ENCODE measurements at places on chromosomes 3 and 15.

DNA sequence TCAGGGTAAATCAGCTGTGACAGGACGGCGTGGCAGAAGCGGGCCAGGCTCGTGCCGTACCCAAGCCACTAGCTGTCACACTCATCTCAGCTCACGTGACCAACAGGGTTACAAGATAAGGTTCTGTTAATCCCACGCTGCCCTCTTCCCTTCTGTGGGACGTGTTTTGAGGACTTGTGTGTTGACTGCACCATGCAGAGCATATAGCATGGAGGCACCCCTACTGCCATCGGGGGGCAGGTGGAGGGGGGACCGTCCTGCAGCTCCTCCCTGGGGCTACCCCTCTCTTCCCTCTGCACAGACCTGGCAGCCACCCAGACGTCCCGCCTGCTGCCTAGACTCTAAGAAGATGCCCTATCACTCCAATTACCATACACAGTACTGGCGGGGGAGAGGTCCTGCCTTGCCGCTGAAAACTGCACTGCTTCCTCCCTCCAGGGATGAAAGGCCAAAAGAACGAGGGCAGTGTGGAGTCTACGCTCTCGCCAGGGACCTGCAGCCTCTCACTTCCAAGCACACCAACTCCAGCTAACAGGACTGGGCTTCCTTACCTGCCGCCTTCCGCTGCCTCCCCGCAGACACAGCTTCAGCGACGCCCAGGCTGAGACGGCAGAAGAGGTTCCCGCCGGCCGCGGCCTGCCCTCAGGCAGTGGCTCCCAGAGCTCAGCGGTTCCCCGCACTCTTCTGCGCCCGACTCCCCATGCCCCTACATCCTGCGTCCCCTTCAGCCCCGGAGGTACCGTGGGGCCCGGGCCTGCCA lies at the start of gene TNK2:
TNK2 (minus strand) TSS at position 618 of the 760 bp plus-strand sequence. CDS start 19,963 bp downstream, outside the sequence.
- H3K27ac ChIP-seq = peak within 1 kb of the TSS; percentile 56
- H3K27me3 ChIP-seq = no peaks in the 10 kb centered on the region
- H3K36me3 ChIP-seq = 0 out of 2 replicates have a peak, but pooled peaks cover 5% of the 10 kb centered on the region

- DNase-seq = peak; percentile 94
- H3K27me3 ChIP-seq = peaks cover 29% of the 10 kb centered on the region
- peak overlapping the region; percentile 97 for H3K27ac ChIP-seq
- peak overlapping the region; percentile 74 for H3K4me3 ChIP-seq
- H3K36me3 ChIP-seq = peaks cover 78% of the 10 kb centered on the region
Measured at GRCh38 chr3:184332370-184333090, 4.9 kb upstream of the FAM131A start.

- H3K27me3 ChIP-seq = peaks cover 4% of the 10 kb centered on the region
- no peaks in the 10 kb centered on the region for H3K36me3 ChIP-seq
- peaks cover 9% of the 10 kb centered on the region for H3K4me1 ChIP-seq
- DNase-seq = no peak
- no peak overlapping the region for H3K4me3 ChIP-seq
Measured at GRCh38 chr15:100095541-100096247, 246.1 kb downstream of the ADAMTS17 start.

- H3K27me3 ChIP-seq = peaks cover 58% of the 10 kb centered on the region
- H3K4me1 ChIP-seq = peaks cover 12% of the 10 kb centered on the region
- peak overlapping the region; percentile 78 for H3K4me3 ChIP-seq
- no peaks in the 10 kb centered on the region for H3K36me3 ChIP-seq
Measured at GRCh38 chr15:76058714-76059319, 968 bp upstream of the TMEM266 start.

GRCh38 chr3:56856752-56857151 lies 55.0 kb upstream of the ARHGEF3 start:
- H3K4me3 ChIP-seq = no peak overlapping the region

DNA sequence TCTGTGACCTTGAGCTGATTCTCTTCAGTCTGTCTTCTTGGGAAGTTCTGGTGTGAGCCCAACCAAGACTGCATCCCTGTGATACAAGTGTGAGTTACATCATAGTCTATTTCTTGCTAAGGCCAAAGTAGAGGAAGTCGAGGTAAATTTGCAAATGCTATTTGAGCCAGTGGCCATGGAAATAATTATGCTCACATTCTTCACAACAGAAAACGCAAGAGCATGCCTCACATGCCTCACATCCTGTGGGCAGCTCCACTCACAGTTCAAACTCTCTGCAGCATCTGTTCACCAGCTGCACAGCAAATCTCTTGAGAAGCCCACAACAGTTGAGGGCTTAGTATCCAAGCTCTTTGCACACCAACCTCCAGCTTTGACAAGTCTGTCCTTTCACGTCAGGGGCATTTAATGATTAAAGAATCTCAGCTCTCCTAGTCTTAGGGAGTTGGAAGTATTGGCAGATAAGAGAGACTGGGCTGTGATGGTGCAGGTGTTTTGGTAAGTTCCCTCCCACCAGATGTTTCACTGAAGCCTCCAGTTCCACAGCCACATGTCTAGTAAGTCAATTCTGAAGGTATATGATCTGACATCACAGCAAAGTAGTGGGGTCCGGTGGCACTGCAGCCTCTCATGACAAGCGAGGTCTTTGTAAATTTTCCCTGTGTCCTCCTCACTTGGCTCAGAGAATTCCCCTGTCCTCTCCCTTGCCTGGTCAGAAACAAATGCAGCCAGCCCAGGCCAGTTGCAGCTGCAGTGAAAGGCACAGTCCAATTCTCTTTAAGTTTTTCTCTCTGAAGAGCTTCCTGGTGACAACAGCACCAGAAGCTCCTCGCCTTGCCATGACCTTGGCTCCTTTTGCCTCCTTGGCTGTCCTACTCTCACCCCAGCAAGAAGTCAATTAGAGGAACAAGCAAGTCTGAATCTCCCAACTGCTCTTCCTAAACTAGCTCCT lies 166.1 kb downstream of the SSR3 start:
- DNase-seq = peak; percentile 42
- H3K27me3 ChIP-seq = peaks cover 12% of the 10 kb centered on the region
- H3K4me1 ChIP-seq = peaks cover 14% of the 10 kb centered on the region
- no peaks in the 10 kb centered on the region for H3K36me3 ChIP-seq
- no peak overlapping the region for H3K27ac ChIP-seq

- H3K4me1 ChIP-seq = no peaks in the 10 kb centered on the region
- H3K27ac ChIP-seq = no peak overlapping the region
- no peaks in the 10 kb centered on the region for H3K36me3 ChIP-seq
- no peaks in the 10 kb centered on the region for H3K27me3 ChIP-seq
Measured at GRCh38 chr3:98540346-98540745, 8.6 kb downstream of the GPR15 start.

GRCh38 chr3:190167936-190168680 lies 47.4 kb upstream of the P3H2 start:
- H3K36me3 ChIP-seq = no peaks in the 10 kb centered on the region
- no peak overlapping the region for H3K27ac ChIP-seq
- peaks cover 24% of the 10 kb centered on the region for H3K4me1 ChIP-seq
- no peak overlapping the region for H3K4me3 ChIP-seq

DNA sequence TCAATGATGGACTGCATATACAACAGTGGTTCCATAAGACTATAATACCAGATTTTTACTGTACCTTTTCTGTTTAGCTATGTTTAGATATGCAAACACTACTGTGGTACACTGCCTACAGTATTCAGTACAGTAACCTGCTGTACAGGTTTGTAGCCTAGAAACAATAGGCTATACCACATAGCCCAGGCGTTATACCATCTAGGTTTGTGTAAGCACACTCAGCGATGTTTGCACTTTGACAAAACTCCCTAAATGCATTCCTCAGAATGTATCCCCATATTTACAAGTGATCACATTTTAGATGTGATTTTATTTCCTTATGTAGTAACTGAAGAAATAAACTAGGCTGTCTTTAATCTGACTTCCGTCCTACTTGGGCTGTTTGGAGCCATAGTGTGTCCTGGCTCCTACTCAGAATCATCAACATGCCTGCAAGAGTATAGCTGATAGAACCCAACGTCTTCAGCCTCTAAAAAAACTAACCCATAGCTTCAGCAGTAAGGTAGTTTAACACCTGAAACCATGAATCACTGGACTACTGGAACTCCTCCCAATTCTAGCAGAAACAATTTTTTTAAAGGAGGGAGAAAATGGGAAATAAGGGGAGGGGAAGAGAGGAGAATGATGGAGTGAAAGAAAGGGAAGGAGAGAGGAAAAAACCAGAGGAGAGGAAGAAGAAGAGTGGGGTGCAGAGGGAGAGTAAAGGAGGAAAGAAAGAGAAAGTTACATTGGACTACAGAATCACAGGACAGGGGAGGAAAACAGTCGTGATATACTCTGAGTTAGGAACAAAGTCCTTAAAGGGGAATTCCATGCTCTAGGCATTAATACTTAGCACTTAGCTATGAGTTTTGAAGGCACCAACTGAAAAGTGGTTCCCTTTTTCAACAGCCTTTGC lies 67.7 kb upstream of the PLXND1 start:
- H3K4me3 ChIP-seq = no peak overlapping the region
- DNase-seq = no peak
- H3K27me3 ChIP-seq = no peaks in the 10 kb centered on the region
- no peaks in the 10 kb centered on the region for H3K4me1 ChIP-seq

GRCh38 chr3:143885780-143886427 lies 37.6 kb upstream of the SLC9A9 start:
- H3K4me3 ChIP-seq = no peak overlapping the region
- no peaks in the 10 kb centered on the region for H3K27me3 ChIP-seq
- no peaks in the 10 kb centered on the region for H3K36me3 ChIP-seq

GRCh38 chr15:93195109-93195508 lies 106.1 kb upstream of the RGMA start:
- H3K4me3 ChIP-seq = no peak overlapping the region
- no peaks in the 10 kb centered on the region for H3K36me3 ChIP-seq

GRCh38 chr15:69725957-69726356 lies 273.3 kb downstream of the RPLP1 start:
- no peak overlapping the region for H3K27ac ChIP-seq
- peaks cover 45% of the 10 kb centered on the region for H3K27me3 ChIP-seq
- no peaks in the 10 kb centered on the region for H3K36me3 ChIP-seq

DNA sequence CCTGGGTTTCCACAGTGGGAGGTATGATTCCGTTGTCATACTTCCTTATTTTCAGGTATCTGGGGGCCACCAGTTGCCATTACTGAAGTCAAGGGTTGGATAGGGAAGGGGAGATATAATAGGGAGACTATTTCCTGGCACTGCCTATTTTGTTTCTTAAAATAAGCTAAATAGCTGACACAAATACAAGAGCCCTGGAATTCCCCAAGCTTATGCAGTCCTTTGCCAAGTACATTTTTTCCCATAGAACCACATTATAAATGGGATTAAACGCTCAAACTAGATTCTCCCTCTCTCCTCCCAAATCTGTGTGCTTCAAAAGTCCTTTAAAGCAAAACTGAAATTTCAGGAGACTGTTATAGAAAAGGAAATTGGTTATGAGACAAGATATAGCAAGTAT lies 68.7 kb downstream of the AP4E1 start:
- no peak overlapping the region for H3K27ac ChIP-seq
- peaks cover 55% of the 10 kb centered on the region for H3K36me3 ChIP-seq
- H3K4me3 ChIP-seq = no peak overlapping the region
- no peaks in the 10 kb centered on the region for H3K27me3 ChIP-seq
- DNase-seq = no peak

DNA sequence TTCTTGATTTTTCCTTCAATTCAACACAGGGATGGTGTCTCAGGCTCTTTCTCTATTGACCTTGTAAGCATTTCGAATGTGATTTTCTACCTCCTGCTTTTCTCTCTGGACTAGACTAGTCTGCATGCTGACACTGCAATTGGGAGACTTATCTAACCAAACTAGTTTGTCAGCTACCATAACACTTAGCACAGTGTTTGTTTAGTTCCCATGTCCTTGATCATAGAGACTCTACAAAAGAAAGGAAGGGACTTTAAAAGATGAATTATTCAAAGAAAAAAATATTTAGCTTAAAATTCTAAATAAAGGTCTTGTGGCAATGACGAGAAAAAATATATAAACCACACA lies 407.0 kb downstream of the ERC2 start:
- no peak for DNase-seq
- no peaks in the 10 kb centered on the region for H3K27me3 ChIP-seq
- H3K36me3 ChIP-seq = no peaks in the 10 kb centered on the region
- H3K27ac ChIP-seq = no peak overlapping the region
- H3K4me3 ChIP-seq = no peak overlapping the region

- H3K27me3 ChIP-seq = no peaks in the 10 kb centered on the region
- peak overlapping the region; percentile 88 for H3K4me3 ChIP-seq
- peak overlapping the region; percentile 97 for H3K27ac ChIP-seq
Measured at GRCh38 chr3:71310980-71311660, 272.4 kb downstream of the FOXP1 start.

GRCh38 chr3:128050597-128050996 lies 1.6 kb upstream of the SEC61A1 start:
- peaks cover 34% of the 10 kb centered on the region for H3K4me1 ChIP-seq
- DNase-seq = no peak
- H3K27ac ChIP-seq = no peak overlapping the region
- peaks cover 36% of the 10 kb centered on the region for H3K36me3 ChIP-seq
- H3K4me3 ChIP-seq = no peak overlapping the region

GRCh38 chr3:106814231-106814630 lies 563.0 kb upstream of the CCDC54 start:
- H3K36me3 ChIP-seq = no peaks in the 10 kb centered on the region
- no peaks in the 10 kb centered on the region for H3K27me3 ChIP-seq
- H3K4me1 ChIP-seq = peaks cover 56% of the 10 kb centered on the region

DNA sequence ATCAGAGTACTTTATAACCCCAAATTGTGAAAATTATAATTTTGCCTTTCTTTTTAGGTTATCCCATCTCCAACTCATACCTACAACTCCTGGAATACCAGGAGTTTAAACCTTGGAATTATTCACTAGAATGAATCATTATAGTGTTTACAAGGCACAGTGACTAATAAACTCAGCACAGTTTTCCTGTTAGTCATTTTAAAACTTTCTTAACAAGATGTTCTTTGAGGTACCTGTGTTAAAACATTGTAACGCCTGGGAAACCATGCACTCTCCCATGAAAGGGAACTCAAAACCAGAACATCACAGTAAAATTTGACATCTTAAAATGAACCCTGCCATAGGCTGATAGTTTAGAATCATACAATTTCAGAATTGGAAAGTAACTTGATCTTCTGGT lies 132.4 kb upstream of the OSTN start:
- H3K36me3 ChIP-seq = no peaks in the 10 kb centered on the region
- DNase-seq = peak; percentile 63

- peaks cover 26% of the 10 kb centered on the region for H3K4me1 ChIP-seq
- no peak for DNase-seq
- H3K27ac ChIP-seq = no peak overlapping the region
- H3K27me3 ChIP-seq = no peaks in the 10 kb centered on the region
- peaks cover 20% of the 10 kb centered on the region for H3K36me3 ChIP-seq
- H3K4me3 ChIP-seq = no peak overlapping the region
Measured at GRCh38 chr15:85137489-85138168, 156.0 kb downstream of the PDE8A start.

- no peaks in the 10 kb centered on the region for H3K4me1 ChIP-seq
- H3K4me3 ChIP-seq = no peak overlapping the region
- H3K27me3 ChIP-seq = peaks cover 40% of the 10 kb centered on the region
- H3K36me3 ChIP-seq = no peaks in the 10 kb centered on the region
Measured at GRCh38 chr3:42442640-42443039, 32.2 kb upstream of the LYZL4 start.

All from HFFc6 (cell line).